Iris pigment epithelial cell (primary cell): ENCODE measurements at places on chromosomes 7 and 10.
A peak's percentile ranks its signal among the peaks of the same experiment; 100 is the strongest.

- peak; percentile 23 for DNase-seq
Measured at GRCh38 chr7:4650433-4651047, 31.6 kb upstream of the FOXK1 start.

DNA sequence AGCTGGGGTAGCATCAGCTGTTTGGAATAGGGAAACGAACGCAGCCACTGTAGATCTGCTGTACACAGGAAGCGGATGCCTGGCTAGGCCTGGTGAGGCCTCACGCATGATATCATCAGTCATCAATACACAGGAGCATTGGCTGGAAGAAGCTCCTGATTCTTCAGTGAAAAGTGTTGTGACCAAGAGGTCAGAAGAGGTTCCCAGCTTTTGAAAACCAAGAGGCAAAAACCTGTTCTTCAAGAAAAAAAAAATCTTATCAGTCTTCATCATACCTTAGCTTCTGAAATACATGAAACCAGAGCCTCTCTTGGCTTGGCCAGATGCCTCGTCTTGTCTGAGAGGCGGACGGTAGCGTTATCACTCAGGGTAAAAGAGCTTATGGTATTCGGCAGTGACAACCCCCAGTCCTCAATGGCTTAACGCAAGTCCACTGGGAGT is 139.3 kb upstream of the TCF7L2 start:
- DNase-seq = peak; percentile 46

DNA sequence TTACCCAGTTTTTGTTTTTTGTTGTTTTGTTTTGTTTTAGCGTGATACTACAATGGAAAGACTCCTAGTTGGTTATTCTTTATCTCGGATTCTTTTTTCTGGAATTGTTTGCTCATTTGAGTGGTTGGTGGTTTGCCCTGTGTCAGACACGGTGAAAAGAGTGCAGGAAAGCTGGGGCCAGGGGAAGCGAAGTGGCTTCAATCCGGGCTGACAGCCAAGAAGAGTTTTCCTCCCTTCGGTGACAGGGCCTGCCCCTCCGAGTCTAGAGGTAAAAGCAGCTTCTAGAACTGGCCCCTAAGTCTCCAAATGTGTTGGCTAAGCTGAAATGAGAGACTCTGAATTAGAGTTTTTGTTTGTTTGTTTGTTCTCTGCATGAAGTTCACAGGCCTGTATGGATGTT is 5.7 kb upstream of the AP5Z1 start:
- peak; percentile 33 for DNase-seq

DNA sequence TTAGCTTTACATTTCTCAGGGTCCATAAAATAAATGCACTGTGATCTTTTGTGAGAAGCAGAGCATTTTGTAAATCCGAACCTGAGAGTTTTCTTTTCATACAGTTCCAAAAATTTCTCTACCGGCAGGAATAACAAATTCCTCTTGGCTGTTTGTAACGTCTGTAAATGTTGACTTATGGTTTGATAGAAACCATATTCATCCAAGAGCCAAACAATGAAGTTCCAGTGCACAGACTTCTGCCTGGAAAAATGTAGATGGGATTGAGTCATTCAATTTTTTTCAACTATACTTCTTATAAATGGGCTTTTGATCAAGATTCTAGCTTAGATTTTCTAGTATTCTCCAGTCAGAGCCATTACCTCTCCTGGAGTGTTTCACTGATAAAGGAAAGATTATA is 530.6 kb downstream of the TFEC start:
- no peak for DNase-seq

- DNase-seq = no peak
Measured at GRCh38 chr7:28784171-28784902, 173.8 kb downstream of the TRIL start.

- DNase-seq = no peak
Measured at GRCh38 chr7:46220066-46220630, 299.1 kb upstream of the IGFBP3 start.

DNA sequence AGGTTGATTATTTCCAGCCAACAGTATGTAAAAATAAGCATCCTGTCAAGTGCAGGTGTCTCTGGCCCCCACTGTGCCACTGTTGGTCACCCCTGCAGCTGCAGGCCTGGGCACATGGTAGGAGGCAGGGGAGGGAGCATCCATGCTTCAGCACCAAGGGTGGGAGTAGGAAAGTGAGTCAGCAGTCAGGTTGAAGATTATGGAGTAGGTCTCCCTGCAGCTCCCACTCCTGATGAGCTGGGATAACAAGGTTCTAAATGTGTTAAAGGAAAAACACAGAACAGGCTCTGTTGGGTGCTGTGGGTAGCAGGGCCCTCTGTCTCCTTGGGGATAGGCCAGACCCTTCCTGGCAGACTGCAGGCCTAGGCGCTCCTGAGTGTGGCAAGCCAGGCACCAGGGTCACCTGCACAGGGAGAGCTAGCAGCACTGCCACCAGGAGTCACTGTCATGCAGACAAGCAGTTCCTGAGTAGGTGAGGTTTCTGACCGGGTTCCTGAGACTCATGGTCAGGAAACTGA is 59.3 kb downstream of the NUDCD3 start:
- peak; percentile 23 for DNase-seq

DNA sequence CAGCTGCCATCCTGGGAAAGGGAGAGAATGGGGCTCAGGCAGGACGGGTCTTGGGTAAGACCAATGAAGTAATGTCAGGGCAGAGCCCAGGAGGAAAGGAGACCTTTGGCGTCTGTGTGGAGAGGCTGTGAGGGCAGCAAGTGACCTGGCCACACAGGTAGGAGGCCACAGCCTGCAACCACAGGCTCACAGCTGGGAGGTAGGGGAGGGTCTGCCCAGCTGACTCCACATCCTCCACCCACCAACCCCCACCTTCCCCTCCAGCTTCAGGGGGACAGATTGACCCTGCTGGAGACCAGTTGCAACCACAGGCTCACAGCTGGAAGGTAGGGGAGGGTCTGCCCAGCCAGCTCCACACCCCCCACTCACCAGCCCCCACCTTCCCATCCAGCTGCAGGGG is 262.2 kb upstream of the TCERG1L start:
- DNase-seq = no peak

GRCh38 chr7:87354749-87355148 is 9.3 kb downstream of the CROT start:
- DNase-seq = no peak

GRCh38 chr7:24108906-24109376 is 175.0 kb upstream of the NPY start:
- DNase-seq = no peak

DNA sequence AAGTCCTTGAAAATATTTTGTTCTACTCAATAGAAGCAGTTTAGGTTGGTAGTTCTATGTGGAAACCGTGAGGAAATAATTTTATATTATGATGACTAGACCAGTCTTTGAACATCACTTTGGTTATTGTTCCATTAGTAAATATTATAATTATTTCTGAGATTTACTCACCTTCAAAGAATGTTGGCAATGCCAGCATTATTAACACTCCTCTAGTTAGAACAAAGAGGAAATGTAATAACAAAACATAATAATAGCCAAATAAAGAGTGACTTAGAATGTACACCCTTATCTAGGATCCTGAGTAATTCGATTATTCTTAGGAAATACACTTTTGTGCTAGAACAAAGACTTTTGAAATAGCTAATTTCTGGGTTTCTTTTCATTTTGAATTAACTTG is 121.1 kb downstream of the CFTR start:
- no peak for DNase-seq

- no peak for DNase-seq
Measured at GRCh38 chr10:123565691-123566660, 100.2 kb upstream of the GPR26 start.

DNA sequence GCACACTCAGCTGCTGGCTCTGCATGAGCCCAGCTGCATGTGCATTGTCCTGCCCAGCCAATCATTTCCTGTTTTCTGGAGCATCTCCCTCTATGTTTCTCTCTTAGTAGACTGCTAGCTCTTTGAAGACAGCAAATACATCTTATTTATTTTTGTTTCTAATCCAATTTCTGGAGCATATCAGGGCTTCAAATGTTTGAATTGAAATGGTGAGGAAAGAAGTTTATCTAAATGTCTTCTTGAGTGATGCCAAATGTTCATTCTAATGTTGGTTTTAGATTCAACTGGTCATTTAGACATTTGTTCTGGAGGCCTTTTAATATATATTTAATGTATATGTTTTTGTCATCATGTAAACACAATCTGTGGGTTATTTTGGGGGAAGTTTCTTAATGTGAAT is 141.9 kb downstream of the DNAJB9 start:
- DNase-seq = no peak

DNA sequence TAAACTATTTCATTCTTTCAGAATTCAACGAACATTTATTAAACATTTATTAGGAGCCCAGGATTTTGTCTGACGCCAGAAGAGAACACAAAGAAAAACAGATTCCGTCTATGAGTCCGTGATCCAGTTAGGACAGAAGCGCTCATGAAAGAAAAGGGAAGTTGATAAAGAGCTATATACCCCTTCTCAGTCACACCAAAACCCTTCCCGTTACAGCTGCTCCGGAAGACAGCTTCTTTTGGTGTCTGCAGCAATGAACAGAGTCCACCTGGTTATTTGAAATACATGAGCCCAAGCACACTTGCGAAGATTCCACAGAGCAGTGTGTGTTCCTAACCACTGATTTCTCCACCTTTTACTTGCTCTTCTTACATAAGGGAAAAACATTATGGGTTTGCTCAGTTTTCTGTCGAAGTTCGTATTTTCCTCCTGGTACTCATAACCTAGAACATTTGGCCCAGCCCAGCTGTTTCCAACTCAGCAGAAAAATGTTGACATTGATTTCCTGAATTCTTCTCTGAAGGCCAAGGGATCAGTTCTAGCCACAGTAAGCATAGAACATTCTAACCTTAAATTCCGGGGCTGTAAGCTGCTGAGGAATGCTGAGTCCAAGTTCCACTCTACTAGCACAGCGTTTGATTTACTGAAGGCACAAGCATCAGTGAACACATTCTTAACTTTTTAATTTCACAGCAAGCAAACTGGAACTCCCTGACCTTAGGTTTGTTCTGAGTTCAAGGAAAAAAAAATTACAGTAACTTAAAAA is 206.5 kb downstream of the SORCS1 start:
- no peak for DNase-seq

DNA sequence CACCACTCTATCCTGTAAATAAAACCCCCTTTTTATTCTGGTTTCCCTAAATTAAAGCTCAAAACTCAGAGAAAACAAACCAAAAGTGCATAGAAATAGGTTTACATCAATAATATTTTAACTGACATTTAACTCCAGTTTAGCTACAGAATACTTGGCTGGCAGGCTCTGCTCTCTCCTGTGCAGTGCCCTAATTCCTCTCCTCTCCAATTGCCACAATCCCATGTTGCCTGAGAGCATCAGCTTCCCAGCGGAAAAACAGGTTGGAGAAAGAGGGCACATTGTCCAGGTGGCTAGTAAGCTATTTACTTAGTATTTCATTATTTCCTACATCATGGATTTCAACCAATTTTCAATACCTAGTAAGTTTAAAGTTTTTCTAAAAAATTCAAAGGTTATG is 8.7 kb downstream of the SEMA3E start:
- no peak for DNase-seq

- DNase-seq = no peak
Measured at GRCh38 chr10:100904917-100905316, 7.8 kb upstream of the SLF2 start.

GRCh38 chr10:7738536-7739407 is 35.7 kb downstream of the ITIH2 start:
- no peak for DNase-seq

GRCh38 chr7:3955751-3956696 is 655.0 kb downstream of the SDK1 start:
- DNase-seq = peak; percentile 66

- DNase-seq = no peak
Measured at GRCh38 chr7:103932389-103932788, 57.1 kb downstream of the RELN start.

GRCh38 chr7:123324283-123324682 is 124.5 kb upstream of the SLC13A1 start:
- no peak for DNase-seq

- DNase-seq = peak; percentile 79
Measured at GRCh38 chr7:94338921-94339371, 55.7 kb upstream of the COL1A2 start.

GRCh38 chr7:106895246-106895864 is 30.3 kb downstream of the PIK3CG start:
- DNase-seq = no peak

DNA sequence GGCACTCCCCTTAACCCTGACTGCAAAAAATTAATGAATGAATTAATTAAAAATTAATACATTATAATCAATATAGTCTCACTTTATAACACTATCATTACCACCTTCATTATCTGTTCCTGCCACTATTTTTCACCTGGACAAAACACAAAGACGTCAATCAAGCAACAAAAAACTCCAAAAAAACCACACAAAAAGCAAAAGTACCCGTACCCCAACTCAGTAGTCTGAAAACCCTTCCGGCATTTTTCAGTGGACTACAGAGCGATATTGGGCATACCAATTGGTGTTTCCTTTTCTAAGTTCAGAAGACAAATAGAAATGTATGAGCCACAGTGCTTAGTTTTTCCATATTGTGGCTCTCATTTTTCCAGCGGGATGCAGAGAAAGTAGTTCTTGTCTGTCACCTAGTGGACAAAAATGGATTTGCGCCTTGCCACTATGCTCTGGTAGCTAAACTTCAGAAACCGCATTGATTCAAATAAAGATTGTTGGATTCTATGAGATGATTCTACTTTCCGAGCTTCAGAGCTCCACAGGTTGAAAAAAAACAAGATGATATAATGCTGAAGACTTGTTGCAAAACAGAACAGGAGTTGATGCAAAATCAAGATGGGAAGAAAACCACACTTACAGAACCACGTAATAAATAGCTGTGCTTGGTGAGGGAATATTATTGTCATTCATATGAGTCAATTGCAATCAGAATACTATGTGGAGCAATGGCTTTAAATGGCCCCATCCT is 50.6 kb upstream of the ITGB1 start:
- peak; percentile 93 for DNase-seq

DNA sequence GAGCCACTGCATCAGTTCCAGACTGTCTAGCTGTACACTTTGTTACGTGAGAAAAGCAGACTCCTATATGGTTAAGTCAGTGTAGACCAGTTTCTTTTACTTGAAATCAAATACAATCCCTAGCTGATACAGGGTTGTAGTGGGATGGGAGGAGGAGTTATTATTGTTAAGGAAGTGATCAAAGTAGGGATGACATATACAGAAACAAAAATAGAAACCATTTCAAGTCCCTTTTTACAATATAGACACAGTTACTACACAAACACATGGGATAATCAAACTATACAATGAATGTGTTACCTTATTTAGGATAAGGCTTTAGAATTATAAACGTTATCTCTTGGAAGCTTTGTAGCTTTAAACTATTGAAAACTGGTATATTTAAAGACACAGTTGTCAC is 233.9 kb downstream of the GRM8 start:
- no peak for DNase-seq

- DNase-seq = no peak
Measured at GRCh38 chr7:25481891-25482290, 253.6 kb upstream of the NPVF start.

DNA sequence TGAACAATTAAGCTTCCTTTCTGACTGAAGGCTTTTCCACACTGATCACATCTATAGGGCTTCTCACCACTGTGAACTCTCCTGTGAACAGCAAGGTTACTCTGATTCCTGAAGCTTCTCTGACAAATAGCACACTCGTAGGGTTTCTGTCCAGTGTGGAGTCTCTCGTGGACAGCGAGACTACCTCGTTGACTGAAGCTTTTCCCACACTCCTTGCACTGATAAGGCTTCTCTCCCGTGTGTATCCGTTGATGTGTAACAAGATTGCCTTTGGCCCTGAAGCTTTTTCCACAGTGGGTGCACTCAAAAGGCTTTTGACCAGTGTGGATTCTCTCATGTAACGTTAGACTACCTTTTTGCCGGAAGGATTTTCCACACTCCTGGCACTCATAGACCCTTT is 4.4 kb downstream of the ZNF32 start:
- DNase-seq = peak; percentile 31

GRCh38 chr10:76937181-76937600 is 700.4 kb downstream of the KCNMA1 start:
- DNase-seq = no peak
